Kidney (tissue), 22 donors: ENCODE measurements at places on chromosomes 3 and 15.
A peak's percentile ranks its signal among the peaks of the same experiment; 100 is the strongest.

DNA sequence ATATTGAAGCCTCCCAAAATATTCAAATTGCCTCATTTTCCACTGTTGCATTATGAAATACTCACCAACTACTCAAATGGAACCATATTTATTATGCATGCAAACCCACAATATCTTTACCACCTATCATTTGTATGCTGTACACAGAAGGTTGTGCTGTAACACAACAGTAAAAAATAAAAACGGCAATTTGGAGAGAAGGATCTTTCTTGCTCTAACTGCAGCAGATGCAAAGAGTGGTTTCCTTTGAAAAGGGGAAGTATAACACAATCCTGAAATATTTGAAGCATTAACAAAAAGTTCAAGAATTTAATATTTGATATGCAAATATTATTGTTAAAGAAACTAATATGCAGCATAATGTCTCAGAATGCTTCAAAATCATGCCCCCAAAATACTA lies 244.5 kb upstream of the SUCLG2 start:
- no peak for DNase-seq

GRCh38 chr3:67809370-67809935 lies 155.0 kb upstream of the SUCLG2 start:
- DNase-seq, result no peak

- peak; percentile 65 for DNase-seq
Measured at GRCh38 chr15:66673410-66674322, 28.4 kb upstream of the SMAD6 start.

DNA sequence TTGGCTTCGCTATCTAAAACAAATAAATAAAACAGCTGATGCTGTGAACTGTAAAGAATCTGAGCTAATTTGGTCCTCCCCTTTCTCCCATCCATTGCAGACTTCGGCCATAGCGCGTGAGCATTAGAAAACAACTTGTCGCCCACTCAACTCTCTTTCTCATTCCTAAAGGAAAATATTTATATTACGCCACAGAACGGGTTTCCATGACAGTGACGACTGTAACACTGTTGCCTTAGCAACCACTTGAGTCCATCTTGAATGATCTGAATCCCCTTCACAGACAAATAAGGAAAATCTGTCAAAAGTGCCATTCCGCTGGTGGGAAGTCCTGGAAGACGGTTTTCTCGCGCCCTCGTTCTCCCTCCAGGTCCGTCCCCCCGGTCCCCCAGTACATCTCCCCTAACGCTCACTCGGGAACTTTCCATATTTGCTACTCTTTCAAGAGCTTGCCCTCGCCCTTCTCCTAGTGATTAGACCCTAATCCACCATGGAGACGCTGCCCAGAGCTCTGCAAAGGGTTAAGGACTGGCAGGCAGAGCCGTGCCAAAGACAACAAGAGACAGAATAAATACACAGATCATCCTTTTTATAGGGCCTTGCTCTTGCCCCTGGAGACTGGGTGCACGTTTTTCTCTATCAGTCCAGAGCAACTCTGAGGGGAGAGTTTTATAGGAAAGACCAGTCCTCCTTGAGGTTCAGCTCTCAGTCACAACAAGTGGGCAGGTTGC lies 50.5 kb downstream of the CRYGS start:
- no peak for DNase-seq

DNA sequence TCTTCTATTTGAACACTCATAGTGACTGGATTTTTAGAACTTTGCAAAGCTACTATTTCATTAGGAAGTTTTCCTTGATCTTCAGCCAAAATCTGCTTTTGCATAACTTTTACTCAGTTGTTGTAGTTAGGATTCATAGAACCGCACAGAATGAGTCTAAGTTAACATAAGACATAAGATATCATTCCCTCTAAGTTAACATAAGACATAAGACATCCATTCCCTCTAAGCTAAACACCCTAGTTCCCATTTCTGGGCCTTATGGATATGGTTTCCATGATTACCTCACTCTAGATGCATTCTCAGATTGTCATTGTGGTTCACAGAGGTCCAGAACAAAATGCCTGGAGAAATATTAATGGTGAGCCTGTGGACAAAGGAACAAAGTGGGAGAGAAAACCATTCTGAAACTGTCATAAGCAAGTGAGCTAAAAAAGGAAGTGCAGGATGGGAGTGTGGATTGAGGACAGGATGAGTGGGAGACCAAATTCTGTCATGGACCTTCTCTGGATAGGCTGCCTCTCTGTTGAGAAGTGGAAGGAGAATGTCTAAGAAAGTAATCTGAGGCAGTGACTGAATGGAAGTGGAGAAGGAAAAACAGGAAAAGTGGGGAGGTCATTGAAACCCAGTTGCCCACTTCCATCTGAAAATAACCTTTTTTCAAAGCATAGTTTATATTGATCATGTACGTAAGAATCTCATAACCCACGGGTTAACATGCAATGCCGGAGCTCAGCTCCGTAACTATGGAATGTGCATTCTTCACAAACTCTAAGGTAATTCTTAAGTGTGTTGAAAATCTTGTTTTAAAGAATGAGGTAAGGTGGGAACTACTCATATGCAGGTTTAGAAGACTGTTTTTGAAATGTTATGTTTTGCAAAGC lies 37.4 kb upstream of the SECISBP2L start:
- DNase-seq, result no peak

- DNase-seq, result no peak
Measured at GRCh38 chr3:25836579-25836978, 46.7 kb downstream of the OXSM start.

DNA sequence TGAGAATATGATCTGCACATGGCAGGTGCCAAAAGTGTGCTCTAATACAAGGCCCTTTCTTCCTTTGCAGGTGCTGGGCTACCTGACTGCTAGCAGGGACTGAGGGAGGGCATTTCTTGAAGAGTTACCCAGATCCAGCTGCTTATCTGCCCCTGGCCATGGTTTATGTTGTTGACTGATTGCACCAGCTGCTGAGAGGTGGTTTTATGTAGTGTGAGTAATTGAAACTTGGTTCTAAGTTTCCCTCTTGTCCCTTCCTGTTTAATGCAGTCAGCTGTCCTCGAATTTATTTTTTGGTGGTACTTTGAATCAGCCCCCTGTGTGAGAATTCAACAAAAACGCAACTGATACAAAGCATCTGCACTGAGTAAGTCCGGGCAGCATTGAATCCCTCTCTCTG lies 288.3 kb upstream of the C2CD4B start:
- no peak for DNase-seq

DNA sequence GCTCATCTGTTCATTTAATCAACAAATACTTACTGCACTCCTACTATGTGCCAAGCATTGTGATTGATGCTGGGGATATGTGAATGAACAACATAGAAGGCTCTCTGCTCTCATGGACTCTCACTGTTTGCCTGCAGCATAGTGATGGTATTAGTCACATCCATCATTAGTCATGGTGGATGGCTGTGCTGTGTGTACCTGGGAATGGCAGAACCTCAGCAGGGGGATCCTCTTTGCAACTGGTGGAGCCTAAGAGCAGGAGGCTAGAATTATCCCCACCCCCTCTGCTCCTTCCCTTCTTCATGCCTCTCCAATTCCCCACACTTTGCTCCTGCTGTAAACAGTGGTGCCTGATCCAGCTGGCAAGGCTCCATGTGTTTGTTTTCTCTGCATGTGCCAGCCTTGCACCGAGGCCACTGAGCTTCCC lies 20.5 kb downstream of the BOC start:
- no peak for DNase-seq

DNA sequence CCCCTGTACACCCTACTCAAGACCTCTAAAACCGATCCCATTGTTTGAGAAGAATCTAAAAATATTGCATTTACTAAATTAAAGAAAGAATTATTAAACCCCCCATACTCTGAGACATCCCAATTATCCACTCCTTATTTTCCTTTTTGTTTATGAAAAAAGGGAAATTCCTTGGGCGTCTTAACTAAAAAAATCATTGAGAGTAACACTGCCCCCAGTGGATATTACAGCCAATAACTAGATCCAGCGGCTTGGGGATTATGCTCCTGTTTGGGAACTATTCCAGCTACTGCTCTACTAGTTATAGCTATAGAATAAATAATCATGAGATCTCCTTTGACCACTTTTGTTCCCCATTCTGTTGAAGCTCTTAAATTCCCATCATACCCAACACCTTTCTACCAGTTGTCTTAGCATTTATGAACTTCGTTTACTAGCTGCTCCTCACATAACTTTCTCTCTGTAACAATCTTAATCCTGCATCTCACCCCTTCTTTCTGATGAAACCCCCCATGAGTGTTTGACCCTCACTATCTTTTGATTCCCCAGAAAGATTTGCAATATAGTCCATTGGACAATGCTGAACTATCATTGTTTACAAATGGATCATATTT lies 12.7 kb upstream of the CFAP91 start:
- DNase-seq, result peak; percentile 20

DNA sequence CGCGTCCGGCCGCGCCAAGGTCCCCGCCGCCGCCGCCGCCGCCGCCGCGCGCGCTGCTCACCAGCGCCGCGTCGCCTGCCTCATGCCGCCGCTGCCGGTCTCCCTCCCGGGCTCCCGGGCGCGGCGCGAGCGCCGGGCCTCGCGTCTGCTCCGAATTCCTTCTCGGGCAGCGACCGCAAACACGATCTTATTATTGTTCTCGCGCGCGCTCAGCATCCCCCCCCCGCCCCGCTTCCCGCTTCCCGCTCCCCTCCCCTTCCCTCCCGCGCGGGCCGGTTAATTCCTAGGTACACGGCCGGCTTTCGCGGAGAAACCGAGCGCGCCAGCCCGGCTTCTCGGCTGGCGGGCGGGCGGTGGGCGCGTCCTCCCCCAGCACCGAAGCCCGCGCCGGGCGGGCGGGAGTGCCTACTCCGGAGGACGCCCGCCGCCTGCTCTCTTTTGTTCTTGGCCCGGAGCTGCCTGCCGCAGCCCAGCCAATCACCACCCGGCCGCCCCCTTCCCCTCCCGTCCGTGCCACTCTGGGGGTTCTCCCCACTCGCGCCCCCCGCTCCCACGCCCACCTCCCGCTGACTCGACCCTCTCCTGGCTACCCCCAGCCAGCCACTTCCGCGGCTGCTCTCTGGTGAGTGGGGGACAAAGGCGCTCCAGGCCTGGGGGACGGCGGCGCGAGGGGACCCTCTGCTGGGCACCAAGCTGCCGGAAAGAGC lies at the start of gene HDGFL3:
TSS of gene HDGFL3 (minus strand) at position 164 of the 707 bp plus-strand sequence. CDS start 409 bp downstream, outside the sequence.
- peak; percentile 81 for DNase-seq

- DNase-seq, result no peak
Measured at GRCh38 chr3:114435386-114436115, 141.7 kb downstream of the TIGIT start.

DNA sequence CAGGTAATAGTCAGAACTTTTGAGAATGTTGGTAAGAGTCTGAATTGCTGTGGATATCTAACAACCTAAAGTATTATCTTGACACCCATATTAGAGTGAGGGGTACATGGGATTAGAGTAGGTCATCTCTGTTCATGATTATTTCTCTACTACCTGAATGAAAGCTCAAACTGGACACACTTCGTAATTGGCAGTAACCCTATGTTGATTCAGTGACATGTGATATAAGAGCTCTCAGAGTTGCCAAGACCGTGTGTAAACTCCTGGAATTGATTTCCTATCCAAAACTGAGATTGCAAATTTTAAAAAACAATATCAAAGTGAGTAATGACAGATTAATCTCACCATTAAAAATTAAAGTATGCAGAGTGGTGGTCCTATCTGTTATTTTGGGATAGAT lies 214.8 kb upstream of the ARHGEF26 start:
- no peak for DNase-seq

DNA sequence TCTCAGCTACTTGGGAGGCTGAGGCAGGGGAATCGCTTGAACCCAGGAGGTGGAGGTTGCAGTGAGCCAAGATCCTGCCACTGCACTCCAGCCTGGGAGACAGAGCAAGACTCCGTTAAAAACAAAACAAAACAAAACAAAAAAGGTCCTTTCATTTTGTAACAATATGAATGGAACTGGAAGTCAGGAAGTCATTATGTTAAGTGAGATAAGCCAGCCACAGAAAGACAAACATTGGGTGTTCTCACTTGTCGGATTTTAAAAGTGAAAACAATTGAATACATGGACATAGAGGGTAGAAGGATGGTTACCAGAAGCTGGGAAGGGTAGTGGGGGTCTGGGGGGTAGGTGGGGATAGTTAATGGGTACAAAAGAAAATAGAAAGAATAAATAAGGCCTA lies 12.5 kb upstream of the B3GALNT1 start:
- no peak for DNase-seq

DNA sequence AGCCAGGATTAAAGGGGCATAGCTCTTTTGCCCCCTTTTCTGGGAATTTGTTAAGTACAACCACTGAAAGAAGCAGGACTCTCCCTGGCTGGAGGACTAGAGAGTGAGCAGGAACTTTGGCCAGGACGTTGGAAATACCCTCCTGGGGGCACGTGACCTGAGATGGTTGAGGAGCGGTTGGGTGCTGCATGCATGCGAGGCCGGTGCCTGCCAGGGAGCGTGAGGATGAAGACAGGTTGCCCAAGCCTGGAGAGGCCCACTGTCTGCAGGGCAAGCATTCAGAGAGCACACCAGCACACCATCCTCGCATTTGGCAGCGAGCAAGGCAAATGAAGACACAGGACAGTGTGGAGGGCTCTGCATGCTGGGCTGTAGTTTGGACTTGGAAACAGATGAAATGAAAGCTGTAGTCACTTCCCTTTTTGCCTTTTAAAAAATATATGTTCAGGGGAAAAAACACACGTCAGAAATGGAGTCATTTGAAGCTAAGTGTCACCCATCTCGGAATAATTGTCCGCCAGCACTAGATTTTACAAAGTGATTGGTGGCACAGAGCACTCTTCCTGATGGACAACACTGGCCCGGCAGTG lies 217.6 kb downstream of the SLCO3A1 start:
- DNase-seq, result no peak

DNA sequence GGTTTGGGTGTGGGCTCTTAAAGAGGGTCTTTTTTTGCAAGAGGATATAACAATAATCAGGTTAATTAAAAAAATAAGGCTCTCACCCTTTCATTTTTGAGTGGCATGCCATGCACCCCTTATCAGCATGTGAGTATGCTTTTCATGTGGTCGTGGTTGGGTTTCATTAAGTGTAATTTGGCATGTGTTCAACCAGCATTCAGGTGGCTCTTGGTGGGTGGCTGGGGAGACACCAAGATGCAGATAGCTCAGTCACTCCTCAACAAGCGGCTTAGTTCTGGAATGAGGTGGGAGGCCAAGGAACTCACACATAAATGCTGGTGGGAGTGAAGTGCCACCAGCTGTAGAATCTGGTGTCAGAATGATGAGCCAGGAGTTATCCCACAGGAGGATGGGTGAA lies 66.8 kb downstream of the FLNB start:
- no peak for DNase-seq

GRCh38 chr3:126309165-126309564 lies 48.0 kb downstream of the KLF15 start:
- no peak for DNase-seq

- DNase-seq, result no peak
Measured at GRCh38 chr15:68972201-68973065, 42.1 kb upstream of the NOX5 start.

DNA sequence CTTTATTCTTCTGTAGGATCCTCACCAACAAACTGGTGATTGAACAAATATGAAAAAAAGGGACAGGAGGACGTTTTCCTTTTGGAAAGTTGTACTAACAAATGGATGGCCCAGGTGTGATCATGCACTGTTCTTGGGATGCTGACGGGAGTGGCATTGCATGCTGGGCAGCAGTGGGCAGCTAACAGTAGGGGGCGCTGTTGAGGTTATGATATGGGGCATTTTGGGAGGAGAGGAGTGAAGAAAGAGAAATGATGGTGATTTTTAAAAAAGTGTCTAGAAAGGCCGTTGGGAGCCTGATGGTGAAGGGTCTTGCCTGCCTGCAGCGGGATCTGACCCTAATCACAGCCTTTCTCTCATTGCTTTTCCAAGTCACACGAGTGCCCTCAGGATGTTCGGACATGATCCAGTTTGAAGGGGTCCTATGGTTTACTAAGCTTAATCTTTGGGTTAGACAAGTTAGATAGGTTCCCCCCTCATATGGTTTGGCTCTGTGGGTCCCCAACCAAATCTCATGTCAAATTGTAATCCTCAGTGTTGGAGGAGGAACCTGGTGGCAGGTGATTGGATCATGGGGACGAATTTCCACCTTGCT lies 46.2 kb upstream of the PRTG start:
- DNase-seq, result no peak
